ENCODE measurements at places on chromosomes 3 and 15.
A peak's percentile ranks its signal among the peaks of the same experiment; 100 is the strongest.

GRCh38 chr3:64264501-64265109, 39.3 kb upstream of the PRICKLE2 start:
- peak; percentile 36 for DNase-seq

- DNase-seq = peak; percentile 15
These were observed 69.5 kb downstream of the ATP1B3 start for GRCh38 chr3:141945726-141946485.

DNA sequence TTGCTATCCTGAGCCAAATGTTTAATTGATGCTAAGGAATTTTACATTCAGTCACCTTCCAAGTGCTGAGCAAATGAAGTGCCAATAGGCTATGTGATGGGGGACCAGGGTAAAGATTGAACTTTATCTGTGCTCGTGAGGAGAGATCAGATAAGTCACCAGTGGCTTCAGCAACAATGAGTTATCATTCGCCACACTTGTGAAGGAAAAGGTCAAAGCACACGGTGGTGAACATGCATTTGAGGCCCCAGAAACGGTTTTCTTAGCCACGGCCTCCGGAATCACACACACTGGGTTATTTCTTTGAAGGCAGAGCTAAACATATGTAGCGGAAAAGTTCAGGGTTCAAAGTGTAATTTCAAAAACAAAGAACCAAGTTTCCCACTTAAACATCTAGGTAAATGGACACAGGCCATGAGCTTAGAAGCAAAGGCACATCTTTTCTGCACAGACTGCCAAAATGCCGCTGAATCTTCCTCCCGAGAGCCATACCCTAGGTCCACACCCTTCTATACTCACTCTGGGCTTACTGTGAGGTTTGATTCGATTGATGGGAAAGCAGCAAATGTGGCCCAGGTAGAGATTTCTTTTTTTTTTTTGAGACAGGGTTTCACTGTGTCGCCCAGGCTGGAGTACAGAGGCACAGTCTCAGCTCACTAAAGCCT, 268.5 kb downstream of the SHQ1 start:
- DNase-seq = no peak

- DNase-seq = no peak
These were observed 201.1 kb upstream of the CADPS start for GRCh38 chr3:63076357-63076756.

DNA sequence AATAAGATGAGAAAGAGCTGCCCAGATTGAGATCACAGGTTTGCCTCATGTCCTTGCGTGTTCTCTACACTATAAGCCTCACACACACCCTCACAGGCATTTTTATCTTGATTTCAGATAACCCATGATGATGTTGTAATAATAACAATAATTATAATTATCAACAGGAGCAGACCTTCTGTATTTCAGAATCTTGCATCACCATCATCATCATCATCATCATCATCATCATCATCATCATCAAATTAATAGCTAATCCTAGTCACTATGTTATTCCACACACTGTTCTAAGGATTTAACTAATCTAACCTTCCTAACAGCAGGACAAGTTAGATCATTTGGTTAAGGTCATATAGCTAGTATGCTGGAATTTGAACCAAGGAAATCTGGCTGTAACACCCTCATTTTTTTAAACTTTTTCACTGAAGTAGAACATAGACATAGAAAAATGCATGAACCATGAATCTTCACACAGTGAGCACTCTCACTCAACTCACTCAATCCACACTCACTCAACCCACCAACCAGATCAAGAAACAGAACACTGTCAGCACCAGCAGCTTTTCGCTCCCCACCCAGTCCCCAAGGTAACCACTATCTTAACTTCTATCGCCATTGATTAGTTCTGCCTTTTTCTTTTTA, 1.8 kb upstream of the SH2D7 start:
- no peak for DNase-seq

GRCh38 chr3:159187706-159188105, 385.9 kb downstream of the MFSD1 start:
- DNase-seq = no peak

DNA sequence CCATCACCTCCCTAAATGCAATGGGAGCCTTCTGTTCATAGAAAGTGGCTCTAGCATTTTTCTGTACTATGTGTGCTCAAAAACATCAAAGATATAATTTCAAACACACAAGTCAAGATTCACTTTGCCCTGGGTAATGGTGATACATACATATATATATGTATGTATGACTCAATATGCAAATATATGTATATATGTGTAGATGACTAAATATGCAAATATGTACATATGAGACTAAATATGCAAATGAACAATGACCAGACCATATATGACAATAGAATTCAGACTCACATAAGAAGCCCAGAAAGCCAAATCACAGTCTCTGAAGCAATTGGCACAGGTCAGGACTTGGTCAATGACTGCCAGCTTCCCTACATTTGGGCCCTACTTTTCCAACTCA, 36.9 kb upstream of the SNRK start:
- DNase-seq = no peak

DNA sequence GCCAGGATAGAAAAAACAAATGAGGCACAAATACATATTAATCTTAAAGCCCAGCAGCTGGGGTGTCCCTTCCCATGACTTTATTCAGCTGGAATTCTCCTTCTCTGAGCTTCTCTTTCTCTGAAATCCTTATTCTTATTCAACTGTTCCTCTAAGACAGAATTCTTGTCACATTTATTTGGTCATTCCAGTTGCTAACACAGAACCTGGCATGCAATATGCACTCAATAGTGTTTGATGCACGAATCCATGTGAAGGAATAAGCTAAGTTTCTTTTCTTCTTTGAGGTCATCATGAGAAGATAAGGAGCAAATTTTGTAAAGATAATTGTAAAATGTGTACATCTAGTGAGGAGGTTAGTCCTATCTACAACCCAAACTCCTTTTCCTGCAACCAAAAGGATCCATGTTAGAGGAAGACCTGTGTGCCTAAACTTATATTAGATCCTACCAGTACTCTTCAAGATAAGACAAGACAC, 154.2 kb upstream of the KCNMB2 start:
- DNase-seq = no peak

All from skeletal muscle cell (primary cell).